ENCODE measurements at places on chromosomes 16 and 17. TPM values are rescaled to one million over a fixed set of nuclear protein-coding genes. Genes with fewer than 3 reads are reported as not detected.
A peak's percentile ranks its signal among the peaks of the same experiment; 100 is the strongest.

ITGAD gene
- total RNA-seq = not detected

TMEM88 gene
- 26.1 TPM for total RNA-seq

ACLY gene
- total RNA-seq = 83.5 TPM

SLC52A1 gene
- not detected for total RNA-seq

MYCBPAP gene
- 2.7 TPM for total RNA-seq

CCDC78 gene
- total RNA-seq = 1.9 TPM

SLC22A31 gene
- not detected for total RNA-seq

RGS11 gene
- total RNA-seq = 2.1 TPM

ATP2A1 gene
- total RNA-seq = 1.1 TPM

SLFN12 gene
- 14.5 TPM for total RNA-seq

TERB1 gene
- total RNA-seq = not detected

FA2H gene
- total RNA-seq = not detected

GRCh38 chr16:55703003-55704001, 47.5 kb downstream of the SLC6A2 start:
- DNase-seq = peak; percentile 25

- DNase-seq = peak; percentile 74
Observed at GRCh38 chr16:89115216-89115861, 21.7 kb downstream of the ACSF3 start.

GRCh38 chr16:69276148-69277115, 34.7 kb upstream of the VPS4A start:
- DNase-seq = peak; percentile 59

DNA sequence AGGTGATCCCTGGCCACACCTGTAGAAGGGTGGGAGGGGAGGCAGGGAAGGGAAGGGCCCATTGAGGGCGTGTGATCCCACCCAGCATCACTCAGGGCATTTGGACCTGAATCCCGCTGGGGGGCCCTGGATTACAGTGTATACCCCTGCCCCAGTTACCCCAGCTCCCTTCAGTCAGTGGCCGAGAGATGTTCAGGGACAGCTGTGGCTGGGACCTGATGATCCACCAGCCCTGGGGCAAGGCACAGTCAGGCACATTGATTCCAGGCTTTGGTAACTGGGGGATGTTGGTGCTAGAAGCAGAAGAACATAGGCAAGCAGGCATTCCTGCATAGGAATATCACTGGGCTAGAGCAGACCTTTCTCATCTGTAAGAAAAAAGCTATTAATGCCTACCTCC, 170.3 kb downstream of the FOXL1 start:
- no peak for DNase-seq

GRCh38 chr17:18177722-18178121, 5.9 kb upstream of the ALKBH5 start:
- DNase-seq = no peak

GRCh38 chr17:8359769-8360168, 16.7 kb downstream of the KRABD2 start:
- DNase-seq = no peak

- no peak for DNase-seq
Observed at GRCh38 chr16:3861808-3862451, 18.6 kb downstream of the CREBBP start.

- no peak for DNase-seq
Observed at GRCh38 chr16:85033171-85033570, 5.6 kb downstream of the KIAA0513 start.

GRCh38 chr17:50845240-50846147, 10.1 kb downstream of the WFIKKN2 start:
- DNase-seq = no peak

DNA sequence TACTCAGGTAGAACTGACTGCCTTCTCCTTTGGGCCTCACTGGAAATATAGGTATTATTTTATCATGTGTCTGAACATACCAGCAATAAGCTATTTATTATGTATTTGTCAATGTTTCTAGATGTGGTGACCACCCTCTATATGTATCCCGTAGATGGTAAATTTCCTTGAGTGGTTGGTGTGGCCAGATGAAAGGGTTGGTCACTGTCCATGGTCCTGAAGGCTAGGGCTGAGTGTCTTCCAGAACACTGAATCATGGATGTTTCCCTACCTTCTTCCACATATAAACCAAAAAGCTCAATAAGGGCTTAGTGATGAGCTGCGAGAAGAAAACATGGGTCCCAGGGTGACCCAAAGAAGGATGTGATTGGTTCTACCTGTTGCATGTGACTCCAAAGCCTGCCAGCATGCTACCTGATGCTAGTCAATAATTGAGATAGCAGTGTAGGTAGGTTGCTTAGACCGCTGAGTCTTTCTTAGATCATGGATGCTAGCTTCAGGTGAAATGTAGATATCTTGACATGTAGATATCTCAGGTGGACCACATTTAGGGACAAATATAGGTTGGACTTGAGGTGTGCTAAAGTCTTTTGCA, 150.3 kb downstream of the ASIC2 start:
- DNase-seq = peak; percentile 36

GRCh38 chr16:14036889-14037288, 34.2 kb upstream of the MRTFB start:
- DNase-seq = no peak

GRCh38 chr17:82917699-82918345, 78.0 kb upstream of the ZNF750 start:
- DNase-seq = peak; percentile 44

DNA sequence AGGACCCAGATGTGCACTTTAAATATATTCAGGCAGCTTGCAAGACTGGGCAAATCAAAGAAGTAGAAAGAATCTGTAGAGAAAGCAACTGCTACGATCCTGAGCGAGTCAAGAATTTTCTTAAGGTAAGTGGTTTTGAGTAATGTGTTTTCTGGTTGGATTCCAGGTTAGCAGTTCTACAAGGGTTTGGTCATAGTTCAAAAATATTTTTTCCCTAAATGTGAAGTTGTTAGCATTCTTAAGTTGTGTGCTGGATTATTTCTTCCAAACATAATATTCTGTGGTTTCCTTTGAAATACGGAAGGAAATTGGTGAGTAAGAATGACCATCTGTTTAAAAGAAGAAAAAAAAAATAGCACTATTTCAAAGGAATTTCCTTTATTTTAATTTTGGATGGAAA, 38.4 kb downstream of the PTRH2 start:
- no peak for DNase-seq

GRCh38 chr16:88019821-88020515, 68.7 kb downstream of the BANP start:
- DNase-seq = no peak

GRCh38 chr17:28369684-28370034, 448 bp downstream of the VTN start:
- no peak for DNase-seq

DNA sequence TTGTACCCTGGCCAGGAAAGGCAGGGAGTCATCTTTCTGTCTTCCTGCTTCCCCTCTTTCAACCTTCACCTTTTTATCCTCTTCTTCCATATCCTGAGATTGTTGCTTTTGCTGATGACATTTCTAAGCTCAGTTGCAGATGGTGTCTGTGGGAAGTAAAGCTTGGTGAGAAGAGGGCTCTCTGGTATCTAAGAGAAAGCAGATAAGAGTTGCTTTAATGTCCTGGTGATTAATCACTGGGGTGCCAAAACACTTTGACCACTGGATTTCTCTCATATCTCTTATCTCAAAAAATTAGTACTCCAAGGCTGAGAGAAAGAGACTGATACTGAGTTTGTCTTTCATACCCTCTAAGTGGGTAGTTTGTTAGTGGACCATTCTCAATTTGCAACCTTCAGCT, 71.3 kb downstream of the NEUROD2 start:
- DNase-seq = no peak

- DNase-seq = no peak
Observed at GRCh38 chr17:32276171-32276601, 10.6 kb downstream of the RHBDL3 start.

- peak; percentile 78 for DNase-seq
Observed at GRCh38 chr17:80696456-80696855, 151.8 kb downstream of the RPTOR start.

DNA sequence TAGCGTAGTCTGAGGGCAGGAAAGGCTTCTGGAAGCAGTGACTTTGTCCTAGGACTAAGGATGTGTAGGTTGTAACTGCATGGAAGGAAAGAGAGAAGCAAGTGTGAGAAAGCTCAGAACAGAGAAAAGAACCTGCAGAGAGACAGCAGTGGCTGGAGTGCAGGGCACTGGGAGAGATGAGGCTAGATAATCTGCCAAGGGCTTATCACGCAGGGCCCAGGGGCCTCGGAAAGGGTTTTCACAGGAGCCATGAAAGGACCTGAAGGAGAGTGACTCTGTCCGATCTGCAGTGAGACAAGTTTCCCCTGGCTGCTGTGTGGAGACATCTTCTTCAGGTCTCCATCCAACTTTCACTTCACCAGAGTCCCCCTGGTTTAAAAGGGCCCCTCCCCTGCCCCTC, 7.1 kb upstream of the SRCAP start:
- no peak for DNase-seq
